ENCODE measurements at places on chromosomes 6 and 20.

DNA sequence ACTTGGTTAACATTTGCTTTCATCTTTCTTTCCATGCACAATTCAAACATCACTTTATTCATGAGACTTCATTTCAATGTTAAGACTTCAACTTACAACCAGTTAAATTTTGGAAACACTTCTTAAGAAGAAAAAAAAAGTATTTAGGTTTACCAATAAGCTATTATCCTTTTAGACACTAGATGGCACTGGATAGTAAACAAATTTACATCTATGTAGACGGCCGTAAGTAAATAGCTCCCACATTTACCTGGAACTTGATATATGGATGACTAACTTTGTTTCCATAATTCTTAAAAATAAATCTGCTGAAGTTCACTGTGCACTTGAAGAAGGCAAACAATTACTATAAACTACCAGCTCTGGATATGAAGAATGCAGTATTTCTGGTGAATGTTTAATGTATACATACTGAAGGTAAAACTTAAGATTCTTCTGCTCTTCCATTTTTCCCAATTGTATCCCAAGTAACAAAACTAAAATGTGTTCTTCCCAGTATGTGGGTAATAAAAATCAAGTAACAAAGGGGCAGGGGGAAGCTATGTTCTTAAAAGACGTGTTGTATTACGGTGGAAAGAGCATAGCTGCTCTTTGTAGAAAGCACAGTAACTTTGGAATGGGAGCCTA is 130.6 kb upstream of the C6orf118 start:
- DNase-seq: no peak

GRCh38 chr6:12596731-12597130 is 119.8 kb upstream of the PHACTR1 start:
- DNase-seq: no peak

DNA sequence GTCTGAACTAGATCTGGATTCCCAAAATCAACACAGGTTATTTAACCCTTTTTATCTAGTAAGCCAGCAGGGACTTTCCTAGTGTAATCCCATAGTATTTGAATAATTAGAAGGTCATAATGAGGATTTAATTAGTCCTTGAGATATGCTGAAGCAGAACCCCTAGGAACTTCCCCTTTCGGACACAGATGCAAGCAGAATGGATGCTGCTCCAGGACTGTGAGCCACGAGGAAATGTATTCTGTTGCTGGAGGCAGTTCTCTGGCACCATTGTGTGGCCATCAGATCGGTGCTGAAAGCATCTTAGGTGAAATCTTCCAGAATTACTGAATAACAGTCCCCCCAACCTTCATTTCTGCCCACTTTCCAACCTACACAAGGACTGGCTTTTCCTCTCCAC is 206.9 kb downstream of the TMEM242 start:
- DNase-seq: no peak

- DNase-seq: peak; percentile 51
Observed at GRCh38 chr20:35226884-35227681, 593 bp downstream of the MMP24 start.

DNA sequence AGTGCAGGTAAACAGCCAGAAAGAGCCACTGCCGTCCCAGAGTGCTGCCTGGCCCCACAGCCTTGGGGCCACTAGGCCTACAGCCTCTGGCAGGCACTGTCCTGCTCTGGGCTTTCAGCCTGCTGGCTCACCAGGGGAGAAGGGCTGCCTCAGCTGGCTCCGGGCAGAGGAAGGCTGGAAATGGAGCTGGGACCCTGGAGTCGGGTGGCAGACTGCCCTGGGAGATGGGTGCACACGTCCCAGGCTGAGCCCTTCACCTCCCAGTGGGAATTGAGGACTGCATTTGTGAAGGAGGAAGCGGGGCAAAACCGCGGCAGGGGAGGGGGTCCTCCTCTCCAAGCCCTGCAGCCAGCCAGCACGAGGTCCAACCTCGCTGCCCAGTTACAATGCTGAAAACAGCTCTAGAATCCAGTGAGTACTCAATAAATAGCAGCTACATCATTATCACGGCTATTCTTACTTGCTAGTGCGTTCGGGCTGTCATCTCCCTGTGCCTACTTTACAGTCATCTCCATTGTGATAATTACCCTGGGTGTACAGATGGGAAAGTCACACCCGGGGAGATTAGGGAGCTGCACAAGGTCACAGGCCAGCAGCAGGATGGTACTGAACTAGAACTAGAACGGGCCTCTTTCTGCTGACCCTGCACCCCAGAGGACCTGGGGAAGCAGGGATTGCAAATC is 13.1 kb downstream of the ACSS1 start:
- no peak for DNase-seq

DNA sequence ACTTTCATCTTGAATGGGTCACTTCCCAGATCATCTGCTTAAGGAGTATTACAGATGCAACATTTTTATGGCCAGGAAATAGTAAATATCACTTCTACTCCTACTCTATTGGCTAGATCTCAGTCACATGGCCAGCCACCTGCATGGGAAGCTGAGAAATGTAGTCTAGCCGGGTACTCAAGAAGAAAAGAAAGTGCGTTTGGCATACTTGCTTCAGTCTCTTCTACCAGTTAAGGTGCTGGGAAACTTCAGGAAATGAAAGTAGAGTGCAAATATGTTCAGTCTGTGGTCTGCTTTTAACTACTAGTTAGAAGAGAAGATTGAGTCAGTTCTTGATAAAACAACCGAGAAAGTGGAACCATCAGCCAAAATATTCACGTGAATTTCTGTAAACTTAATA is 129.2 kb downstream of the PDSS2 start:
- no peak for DNase-seq

- no peak for DNase-seq
Observed at GRCh38 chr6:105746509-105746908, 339.6 kb upstream of the PRDM1 start.

- DNase-seq: no peak
Observed at GRCh38 chr20:59937150-59937549, 3.0 kb downstream of the PPP1R3D start.

DNA sequence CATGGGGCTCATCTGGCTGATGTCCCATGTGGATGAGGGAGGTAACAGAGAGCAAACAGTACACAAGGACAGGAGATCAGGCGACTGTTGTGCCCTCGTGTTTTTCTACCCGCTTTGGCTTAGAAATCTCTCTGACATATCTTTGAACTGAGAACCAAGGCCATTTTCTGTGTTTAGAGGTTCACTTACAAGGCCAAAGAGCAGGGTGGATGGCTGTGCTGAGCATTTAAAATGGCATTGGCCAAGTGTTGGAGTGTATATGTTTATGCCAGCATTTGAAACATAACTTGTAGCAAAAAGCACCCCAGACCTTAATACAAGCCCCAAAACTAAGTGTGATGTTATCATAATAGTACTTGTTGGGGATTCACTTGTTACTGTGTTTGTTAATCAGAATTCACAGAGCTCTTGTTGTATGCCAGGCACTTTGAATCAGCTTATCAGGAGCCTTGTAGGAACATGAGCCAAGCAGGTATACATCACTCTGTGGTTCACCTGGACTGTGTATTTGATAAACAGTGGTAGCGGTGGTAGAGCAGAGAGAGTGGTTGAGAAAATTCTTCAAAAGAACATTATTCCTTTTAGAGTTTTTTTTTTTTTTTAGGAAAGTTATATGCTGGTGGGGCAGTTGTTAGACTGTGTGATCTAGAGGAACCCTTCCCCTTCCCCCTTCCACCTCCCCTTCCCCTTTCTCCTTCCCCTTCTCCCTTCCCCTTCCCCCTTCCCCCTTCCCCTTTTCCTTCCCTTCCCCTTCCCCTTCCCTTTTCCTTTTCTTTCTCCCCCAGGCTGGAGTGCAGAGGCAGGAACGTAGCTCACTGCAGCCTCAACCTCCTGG is 71.3 kb downstream of the ATRN start:
- no peak for DNase-seq

DNA sequence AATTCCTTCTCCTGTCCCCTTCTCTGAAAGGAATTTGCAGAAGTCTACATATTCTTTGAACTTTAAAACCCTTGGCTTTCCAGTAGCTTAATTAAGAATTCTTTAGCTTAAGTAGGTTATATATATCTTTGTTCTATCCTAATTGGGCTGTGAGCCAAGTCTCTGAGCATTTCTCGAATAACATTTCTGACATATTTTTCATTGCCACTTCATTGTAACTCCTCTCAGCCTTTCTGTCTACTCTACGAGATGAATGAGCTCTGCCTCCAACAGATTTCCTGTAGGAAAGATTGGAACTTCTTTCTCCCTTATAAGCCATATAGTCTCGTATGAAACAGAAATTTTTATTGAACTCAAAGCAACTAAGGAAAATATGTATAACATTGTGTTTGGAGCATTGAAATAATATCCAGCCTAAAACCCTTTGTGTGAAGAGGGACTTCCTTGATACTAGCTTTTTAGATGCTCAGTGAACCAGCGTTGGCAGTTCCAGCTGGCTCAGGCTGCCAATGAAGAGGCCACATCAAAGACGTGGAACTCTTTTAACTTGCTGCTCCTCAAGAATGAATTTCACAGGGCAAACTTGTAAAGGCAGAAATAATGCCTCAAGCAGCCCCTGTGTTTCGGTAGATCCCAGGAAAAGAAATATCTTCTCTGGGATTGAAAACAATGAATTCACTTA is 87.7 kb upstream of the NOX3 start:
- DNase-seq: no peak

- peak; percentile 10 for DNase-seq
Observed at GRCh38 chr20:26163890-26164289, 467.2 kb upstream of the ZNF337 start.

- peak; percentile 8 for DNase-seq
Observed at GRCh38 chr6:73339340-73339739, 14.7 kb downstream of the DPPA5 start.

GRCh38 chr6:163826629-163827028 is 412.1 kb downstream of the QKI start:
- DNase-seq: no peak

GRCh38 chr6:35586542-35586941 is 73.8 kb upstream of the TULP1 start:
- no peak for DNase-seq

GRCh38 chr6:118844915-118845314 is 49.0 kb upstream of the ASF1A start:
- no peak for DNase-seq

- DNase-seq: no peak
Observed at GRCh38 chr20:31919410-31920155, 32.3 kb downstream of the PDRG1 start.

GRCh38 chr20:62236766-62237513 is 1.4 kb upstream of the OSBPL2 start:
- DNase-seq: no peak

DNA sequence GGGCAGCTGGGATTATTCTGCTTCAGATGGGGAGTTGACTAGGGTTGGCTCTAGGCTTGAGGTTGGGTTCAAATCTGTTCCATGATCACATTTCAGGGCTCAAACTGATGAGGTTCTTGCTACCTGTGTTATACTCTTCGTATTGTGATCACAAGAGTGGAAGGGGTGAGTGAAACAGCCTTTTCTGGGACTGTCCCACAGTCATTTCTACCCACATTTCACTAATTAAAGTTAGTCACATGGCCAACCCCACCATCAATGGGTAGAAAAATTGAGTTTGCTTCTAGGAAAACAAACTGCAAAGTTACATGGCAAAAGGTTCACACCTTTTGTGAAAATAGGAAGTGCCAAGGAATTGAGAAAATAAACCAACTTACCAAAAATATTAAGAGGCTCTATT is 33.5 kb upstream of the BMP2 start:
- DNase-seq: no peak

DNA sequence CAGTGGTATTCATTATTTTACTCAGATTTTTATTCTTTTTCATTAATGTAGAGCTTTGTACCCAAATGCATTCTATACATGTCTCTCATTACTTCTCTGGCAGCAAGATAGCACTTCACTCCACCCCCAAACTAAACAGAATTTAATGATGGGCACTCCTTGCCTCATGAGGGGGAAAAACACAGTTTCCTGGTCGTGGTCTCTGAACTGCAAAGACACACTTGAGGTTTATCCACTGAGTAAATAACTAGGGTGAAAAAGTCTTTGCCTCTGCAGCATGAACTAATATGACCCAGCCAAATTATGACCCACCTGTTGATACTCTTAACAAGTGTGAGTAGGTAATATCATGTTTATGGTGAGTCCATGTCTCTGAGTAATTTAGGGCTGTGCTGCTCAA is 785.2 kb upstream of the FLRT3 start:
- no peak for DNase-seq

DNA sequence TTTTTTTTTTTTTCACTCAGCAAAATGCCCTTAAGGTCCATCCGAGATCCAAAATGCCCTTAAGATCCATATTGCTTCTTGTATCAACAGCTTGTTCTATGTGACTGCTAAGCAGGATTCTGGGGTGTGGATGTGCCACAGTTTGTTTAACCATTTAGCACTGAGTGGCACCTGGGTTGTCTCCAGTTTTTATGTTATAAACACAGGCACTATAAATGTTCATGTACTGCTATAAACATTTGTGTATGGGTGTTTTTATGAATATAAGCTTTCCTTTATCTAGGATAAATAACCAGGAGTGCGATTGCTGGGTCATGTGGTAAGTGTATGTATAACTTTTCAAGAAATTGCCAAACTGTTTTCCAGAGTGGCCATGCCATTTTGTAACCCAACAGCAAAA is 386.0 kb downstream of the RNGTT start:
- DNase-seq: no peak

- DNase-seq: no peak
Observed at GRCh38 chr6:111480988-111481822, 1.8 kb downstream of the REV3L start.
